ENCODE measurements at places on chromosomes 6 and 20.

DNA sequence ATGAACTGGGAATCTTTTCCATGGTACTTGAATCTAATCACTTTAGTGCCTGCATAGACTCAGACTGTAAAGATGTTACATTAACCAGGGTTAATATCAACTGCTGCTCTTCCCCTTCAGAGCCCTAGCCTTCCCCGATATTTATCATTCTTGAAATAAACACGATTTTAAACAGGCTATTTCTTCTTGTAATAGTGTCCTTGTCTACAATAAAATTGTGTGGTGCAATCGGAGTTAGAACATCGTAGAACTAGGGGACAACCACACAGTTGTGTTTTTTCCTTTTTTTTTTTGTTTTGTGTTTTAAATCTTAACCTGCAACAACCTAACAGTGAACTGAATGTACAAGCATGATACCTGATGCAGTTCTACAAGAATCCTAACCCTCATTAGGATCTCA is 4.5 kb downstream of the GJA1 start:
- no peak for DNase-seq

DNA sequence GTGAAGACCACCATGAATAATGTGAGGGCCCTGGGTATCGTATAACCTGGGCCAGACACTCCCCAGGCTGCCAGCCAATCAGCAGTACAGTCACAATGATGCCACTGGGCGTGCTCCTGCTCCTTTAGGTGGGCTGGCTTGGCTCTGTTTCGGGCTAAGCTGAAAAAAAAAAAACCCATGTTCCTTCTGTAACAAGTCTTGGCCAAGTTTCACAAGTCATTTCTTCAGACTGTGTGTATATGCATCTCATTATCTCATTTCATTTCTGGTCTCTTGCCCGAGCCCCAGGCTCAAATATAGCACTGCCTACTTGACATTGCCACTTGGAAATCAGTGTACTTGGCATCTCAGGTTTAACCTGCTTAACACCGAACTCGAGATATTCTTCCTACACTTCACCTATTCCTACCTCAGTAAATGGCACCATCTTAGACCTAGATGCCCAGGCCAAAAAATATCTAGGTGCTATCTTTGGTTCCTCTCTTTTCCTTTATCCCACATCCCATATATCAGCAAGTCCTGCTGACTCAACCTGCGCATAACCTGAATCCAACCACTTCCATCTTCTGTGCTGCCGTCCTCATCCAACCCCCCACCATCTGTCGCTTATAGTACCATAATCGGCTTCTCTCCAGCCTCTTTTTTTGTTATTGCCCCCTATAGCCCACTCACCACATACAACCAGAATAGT is 1.8 kb downstream of the UQCC2 start:
- DNase-seq = no peak

- no peak for DNase-seq
Observed at GRCh38 chr6:37535759-37536490, 36.2 kb upstream of the CCDC167 start.

- DNase-seq = no peak
Observed at GRCh38 chr6:26554697-26555504, 16.7 kb downstream of the HMGN4 start.

DNA sequence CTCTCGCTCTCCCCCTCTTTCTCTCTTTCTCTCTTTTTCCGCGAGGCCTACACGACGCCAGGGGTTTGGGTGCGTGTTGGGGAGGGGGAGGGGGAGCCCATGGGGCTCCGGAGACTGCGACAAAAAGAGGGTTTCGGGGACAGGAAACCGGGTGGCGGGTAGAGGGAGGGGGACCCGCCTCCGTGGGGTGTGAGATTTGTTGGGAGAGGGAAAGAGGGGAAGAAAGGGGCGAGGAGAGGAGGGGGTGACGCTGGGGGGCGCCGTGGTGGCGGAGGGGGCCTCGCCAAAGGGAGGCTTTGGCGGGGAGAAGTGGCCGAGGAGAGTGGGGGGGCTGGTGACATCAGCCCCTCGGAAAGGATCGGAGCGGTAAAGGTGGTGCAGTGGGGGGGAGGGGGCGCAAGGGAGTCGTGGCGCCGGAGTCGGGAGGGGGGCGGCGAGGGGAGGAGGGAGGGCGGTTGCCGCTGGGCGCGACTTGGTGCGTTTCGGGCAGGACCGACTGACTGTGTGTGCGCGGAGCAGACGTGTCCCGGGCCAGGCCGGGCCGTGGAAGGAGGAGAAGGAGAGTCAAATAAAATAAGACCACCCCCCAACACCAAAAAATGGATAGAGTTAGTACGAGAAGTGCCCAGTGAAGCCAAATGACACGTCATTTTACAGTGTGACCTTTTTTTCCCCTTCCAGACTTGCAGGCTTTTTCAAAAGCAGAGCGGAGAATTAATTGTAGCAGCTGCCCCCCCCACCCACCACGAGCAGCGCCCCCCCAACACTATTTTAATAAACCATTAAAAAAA is 39.8 kb downstream of the GNAS start:
- peak; percentile 92 for DNase-seq

GRCh38 chr6:10576226-10576625 is 55.1 kb downstream of the GCNT2 start:
- DNase-seq = no peak

- DNase-seq = no peak
Observed at GRCh38 chr6:157840261-157840660, 17.2 kb downstream of the SNX9 start.

DNA sequence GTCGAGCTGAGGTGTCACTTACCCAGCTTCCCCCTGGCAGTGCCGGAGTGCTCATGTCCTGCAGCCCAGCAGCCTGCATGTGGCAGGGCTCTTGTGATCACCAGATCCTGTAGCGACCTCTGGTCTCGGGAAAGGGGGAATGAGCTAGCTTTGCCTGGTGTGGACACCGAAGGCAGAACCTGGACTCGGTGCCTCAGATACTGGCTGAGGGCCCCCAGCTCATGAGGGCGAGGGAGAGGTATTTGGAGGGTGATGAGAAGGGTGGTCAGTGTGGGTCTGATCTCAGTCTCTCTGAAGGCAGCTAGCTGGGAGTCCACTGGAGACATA is 26.3 kb downstream of the SUN5 start:
- DNase-seq = no peak

- DNase-seq = no peak
Observed at GRCh38 chr6:87340230-87340629, 4.4 kb upstream of the C6orf163 start.

DNA sequence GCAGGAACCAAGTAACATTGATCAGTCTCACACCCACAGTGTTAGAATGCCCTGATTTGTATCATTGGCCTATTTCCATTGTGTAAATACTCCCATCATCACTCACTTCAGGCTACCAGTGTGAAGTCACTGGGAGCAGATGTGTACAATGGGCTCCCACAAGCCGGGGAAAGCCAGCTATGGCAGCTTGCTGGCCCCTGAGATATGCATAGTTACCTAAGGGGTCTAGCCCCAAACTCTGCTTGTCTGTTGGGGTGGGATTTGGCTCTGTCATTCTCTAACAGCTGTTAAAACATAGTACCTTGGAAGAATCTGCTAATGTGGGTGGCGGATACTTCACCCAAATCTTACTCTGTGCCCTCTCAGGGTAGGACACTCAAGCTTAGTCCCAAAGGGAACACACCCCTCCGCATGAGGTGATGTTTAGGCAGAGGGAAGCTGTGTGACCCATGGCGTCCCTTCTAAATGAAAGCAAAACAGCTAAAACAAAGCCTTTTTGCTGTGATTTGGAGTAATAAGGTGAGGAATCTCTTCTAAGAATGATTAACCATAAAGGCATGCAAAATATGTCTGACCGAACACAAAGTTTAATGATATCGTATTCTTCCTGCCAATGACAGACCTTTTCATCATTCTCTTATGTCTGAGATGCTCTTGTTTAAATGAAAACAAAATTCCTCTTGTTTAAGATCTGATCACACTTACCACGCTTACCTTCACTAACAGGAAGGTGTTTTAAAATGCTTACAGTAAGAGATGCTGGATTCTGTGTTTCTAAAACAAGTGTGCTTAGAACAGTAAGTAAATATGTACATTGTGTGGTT is 45.9 kb upstream of the PXDC1 start:
- DNase-seq = no peak

DNA sequence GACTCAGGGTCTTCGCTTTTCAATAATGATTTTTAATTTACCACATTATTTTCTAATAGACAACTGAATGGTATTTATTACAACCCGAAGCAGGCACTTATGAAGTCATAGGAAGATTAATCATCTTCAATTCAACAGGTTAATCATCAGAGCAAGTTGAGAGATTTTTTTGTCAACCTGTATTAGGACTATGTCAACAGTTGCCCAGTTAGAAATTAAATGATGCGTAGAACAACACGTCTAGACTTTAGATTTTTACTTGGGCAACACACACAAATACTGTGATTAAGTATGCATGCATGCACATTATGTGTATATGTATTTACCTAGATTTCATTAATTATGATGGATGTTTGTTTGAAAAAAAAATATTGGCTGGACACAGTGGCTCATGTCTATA is 4.3 kb downstream of the ILRUN start:
- DNase-seq = no peak

DNA sequence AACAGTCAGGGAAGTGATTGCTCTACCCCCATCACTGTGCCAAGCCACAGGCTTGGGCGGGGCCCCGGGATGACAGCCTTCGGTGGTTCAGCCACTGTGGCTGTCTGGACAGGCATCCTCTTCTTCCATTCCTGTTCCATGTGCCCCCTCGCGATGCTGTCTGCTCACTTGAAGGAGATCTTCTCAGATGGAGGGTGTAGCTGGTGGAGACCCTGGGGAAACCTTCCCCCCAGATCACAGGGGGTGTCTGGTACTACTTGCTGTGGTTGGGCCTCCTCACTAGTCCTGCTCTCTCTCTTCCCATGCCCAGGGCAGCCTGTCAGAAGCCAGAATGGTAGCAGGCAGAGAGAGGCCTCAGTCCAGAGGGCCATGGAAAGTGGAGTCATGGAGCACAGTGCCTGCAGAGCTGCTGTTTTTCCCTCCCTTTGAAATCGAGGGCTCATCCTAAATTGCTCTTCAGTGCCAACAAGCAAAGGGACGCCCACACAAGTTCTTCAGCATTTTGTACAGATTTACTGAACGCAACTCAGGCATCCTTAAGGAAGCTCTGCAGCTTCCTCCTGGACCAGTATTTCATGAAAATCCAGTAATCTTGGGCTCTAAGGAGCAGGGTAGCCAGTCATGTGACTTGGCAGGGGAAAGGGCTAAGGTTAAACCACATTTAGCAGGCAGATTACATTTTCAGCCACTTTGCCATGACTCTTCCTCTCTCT is 326.6 kb downstream of the ZFAND3 start:
- DNase-seq = no peak
